Testis (tissue), 5 donors: ENCODE measurements at places on chromosomes 6 and 20. TPM values are rescaled to one million over a fixed set of nuclear protein-coding genes. Genes with fewer than 3 reads are reported as not detected.
A peak's percentile ranks its signal among the peaks of the same experiment; 100 is the strongest.

DNA sequence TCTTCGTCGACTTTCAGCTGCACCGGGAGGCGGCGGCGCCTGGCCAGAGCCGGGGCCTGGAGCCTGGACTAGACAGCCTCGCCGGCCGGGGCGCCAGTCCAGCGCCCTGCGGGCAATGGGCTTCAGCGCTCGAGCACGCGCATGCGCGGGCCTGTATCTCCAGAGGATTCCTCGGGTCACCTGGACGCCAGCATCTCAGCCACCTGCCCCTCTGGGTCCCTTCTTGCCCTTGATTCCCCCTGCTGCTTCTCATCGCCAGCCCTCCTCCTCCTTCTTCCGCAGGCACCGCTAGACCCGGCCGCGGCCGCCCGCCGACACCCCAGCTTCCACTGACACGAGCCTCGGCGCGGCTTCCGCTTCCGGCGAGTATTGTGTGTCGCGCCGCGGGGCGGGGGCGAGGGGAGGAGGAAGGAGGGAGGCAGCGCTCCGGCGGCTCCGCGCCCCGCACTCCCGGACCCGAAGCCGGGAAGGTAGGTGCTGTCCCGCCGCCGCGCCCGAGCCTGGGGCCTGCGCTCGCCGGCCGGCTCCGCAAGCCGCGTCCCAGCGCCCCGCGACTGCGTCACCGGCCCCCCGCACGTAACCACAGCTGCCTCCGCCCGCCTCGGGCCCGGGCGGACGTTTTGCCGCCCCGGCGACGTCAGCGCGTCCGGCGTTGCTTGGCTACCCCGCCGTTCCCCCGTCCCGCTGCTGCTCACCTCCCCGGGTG, at the start of gene TRIM39:
TRIM39 (plus strand) TSS at position 402 of the 706 bp plus-strand sequence. CDS start 2,391 bp downstream, outside the sequence.
- peak; percentile 92 for DNase-seq

DNA sequence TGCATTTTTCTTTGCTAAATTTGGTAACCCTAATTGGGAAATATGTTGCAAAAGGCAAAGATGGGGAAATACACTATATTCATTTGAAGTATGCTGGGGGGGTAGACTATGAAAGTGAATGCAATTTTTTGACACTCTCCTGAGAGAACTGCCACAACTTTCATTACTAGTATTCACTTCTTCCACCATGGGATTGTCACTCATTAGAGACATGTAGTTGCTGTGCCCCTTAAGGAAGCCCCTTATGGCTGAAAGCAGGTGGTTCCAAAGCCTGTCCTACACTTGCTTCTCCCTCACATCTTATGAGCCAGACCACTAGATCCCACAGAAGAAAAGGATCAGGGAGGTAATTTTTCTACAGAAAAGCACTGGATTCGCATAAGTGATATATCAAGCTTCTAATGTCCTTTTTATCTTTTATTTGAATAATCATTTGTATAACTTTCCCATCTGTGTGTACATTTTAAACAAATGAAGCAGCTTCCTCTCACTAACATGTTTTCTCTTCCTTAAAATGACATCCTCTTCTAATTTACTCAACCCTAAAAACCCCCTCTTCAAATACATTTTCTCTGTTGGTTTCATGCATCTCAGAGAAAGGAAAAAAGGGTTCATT, 83.8 kb downstream of the GCLC start:
- no peak for DNase-seq

The ABHD16B gene
- polyA plus RNA-seq = 10.8 TPM

DNA sequence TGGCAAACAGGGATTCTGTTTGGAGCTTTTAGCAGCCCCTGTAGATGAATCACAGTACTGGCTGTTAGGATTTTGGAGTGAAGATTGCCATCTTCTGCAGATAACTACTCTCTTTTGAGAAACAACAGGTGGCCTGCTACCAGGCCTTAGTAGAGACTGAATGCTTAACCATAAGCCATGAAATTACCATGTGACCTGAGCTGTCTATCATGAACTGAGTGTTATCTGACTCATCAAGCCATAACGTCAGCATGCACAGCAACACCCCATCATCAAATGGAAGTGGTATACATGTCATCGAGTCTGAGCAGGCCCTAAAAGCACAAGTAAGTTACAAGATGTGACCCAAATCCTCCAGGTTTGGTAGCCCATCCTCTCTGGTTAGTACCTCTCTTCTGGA, 132.6 kb downstream of the GPR63 start:
- DNase-seq = no peak
